ENCODE measurements at places on chromosomes 4 and X.
A peak's percentile ranks its signal among the peaks of the same experiment; 100 is the strongest.

- no peak for DNase-seq
These were observed 4.3 kb upstream of the SLC4A4 start for GRCh38 chr4:71334465-71334882.

- no peak for DNase-seq
These were observed 8.8 kb upstream of the DGAT2L6 start for GRCh38 chrX:70168238-70169188.

DNA sequence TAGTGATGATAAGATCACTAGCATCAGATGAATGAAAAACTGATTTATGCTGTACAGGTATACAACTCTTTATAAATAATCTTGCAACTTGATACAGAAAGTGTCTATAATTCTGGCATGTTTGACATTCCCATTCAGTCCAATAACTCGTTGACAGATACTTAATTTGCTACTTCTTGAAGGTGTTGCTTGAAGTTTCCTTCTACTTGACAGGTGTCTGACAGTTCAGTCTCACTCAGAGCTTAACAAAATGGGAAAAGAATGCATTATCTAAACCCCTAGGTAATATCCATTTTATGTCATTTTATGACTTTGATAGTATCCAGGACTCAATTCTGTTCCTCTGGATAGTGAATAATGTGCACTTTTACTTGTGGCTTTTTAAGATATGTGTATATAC, 508.9 kb downstream of the GRID2 start:
- DNase-seq = no peak

DNA sequence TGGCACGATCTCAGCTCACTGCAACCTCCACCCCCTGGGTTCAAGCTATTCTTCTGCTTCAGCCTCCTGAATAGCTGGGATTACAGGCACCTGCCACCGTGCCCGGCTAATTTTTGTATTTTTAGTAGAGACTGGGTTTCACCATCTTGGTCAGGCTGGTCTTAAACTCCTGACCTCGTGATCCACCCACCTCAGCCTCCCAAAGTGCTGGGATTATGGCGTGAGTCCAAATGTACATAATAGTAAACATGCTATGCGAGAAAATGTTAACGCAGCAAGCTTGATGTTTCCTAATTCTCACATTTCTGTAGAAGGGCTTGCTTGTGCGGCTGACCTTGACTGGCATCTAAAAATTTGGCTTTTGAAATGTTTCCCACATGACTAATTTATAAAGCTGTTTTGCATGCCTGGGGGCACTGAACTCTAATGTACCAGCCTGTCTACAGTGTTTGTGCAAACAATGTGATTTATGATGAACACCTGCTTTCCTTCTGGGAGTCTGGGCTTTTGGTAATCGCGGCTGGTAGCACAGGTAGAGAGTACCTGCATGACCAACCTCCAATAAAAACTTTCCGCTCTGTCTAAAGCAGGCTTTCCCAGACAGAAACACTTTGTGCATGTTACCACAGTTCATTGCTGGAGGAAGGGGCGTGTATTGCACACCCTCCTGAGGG, 216.8 kb downstream of the IL15 start:
- DNase-seq = no peak

- DNase-seq = no peak
These were observed 182.1 kb downstream of the SH3KBP1 start for GRCh38 chrX:19705196-19705769.

DNA sequence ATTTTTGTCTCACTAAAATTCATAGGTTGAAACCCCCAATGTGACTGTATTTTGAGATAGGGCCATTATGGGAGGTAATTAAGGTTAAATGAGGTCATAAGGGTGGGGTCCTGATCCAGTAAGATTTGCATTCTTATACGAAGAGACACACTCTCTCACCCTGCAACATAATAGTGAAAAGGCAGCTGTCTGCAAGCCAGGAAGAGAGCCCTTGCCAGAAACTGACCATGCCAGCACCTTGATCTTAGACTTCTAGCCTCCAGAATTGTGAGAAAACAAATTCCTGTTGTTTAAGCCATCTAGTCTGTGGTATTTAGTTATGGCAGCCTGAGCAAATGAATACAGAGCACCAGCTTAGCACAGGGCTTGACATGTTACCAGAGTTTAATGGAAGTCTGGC, 17.5 kb upstream of the IGSF1 start:
- no peak for DNase-seq

DNA sequence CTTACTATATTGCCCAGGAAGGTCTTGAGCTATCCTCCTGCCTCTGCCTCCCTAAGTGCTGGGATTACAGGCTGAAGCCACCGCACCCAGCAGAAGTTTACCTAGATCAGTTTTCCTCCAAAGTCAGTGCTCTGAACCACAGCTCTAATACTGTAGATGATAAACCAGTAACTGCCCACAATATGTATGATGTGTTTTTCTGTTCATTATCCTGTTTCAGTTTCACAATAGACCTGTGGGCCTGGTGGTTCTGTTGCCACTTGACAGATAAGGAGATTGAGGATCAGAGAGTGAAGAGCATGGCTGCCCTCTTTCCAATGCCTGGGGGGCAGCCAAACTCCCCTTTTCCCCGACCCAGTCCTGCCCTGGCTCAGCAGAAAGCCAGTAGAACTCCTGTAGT, 87.0 kb downstream of the EFNB1 start:
- no peak for DNase-seq

- DNase-seq = peak; percentile 74
These were observed 158.6 kb downstream of the TET2 start for GRCh38 chr4:105305019-105305836.

GRCh38 chr4:171340258-171340657, 472.9 kb upstream of the GALNTL6 start:
- DNase-seq = no peak

GRCh38 chrX:118183606-118184005, 67.0 kb upstream of the KLHL13 start:
- peak; percentile 7 for DNase-seq

GRCh38 chr4:6944301-6945051, 34.9 kb downstream of the TBC1D14 start:
- DNase-seq = no peak

GRCh38 chr4:40363382-40363920, 28.3 kb downstream of the CHRNA9 start:
- no peak for DNase-seq

DNA sequence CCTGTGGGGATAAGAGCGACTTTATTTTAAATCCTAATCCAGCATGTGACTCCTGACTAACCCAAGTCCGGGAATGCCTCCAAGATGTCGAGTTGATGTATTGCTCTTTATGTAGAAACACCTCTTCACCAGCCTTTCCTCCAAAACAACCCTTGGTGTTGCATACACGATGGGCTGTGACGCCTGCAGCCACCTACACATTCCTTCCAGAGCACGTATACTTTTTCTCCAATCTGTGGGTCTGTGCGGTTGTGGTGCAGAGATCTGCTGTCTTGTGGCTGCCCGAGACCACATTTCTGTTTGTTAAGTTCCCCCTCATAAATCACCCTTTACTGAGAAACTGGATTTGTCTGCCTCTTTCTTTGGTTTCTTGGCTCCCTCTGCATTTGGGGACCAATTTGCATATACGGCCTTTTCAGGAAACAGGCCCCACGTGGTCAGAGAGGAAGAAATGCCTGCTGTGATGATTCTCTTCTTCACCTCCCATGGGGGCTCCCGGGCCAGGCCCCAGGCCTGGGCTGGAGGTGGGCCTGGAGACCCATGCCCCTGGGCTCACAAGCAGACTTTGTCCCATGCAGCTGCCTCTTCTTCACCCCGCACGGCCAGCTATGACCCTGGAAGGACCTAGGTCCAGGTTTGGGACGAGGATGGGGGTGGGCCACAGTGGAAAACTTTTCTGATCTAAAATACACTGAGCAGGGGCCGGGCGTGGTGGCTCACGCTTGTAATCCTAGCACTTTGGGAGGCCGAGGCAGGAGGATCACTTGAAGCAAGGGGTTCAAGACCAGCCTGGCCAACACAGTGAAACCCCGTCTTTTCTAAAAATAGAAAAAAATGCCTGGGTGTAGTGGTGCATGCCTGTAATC, 21.4 kb upstream of the AFAP1 start:
- DNase-seq = peak; percentile 34

- no peak for DNase-seq
These were observed 104.0 kb upstream of the MBNL3 start for GRCh38 chrX:132592880-132593279.

DNA sequence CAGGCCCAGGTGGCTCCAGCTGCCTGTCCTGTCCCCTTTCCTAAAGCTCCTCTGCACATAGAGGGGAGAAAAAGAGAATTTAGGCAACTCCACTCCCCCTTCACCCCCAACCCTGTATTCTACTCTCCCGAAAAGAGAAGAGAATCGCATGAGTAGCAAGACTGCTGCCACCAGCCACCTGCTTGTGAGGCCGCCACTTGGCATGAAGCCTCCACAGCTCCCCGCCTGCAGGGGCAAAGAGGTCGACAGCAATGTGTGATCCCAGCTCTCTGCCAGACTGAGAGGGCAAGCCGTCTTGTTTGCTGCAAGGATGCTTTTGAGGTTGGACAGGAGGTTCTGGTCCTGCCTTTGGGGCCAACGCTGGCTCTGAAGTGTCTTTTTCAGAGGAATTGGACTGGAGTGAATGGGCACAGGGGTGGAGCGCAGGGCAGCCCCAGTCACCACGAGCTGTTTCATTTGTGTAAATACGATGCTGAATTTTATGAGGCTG, 77.1 kb downstream of the STARD8 start:
- DNase-seq = no peak

GRCh38 chr4:6898763-6899162, 10.9 kb upstream of the TBC1D14 start:
- DNase-seq = no peak

- no peak for DNase-seq
These were observed 27.8 kb downstream of the RP2 start for GRCh38 chrX:46864606-46865005.

GRCh38 chrX:74349387-74349786, 45.4 kb downstream of the ZCCHC13 start:
- no peak for DNase-seq

- DNase-seq = no peak
These were observed 3.9 kb upstream of the TTC29 start for GRCh38 chr4:146949559-146949958.

DNA sequence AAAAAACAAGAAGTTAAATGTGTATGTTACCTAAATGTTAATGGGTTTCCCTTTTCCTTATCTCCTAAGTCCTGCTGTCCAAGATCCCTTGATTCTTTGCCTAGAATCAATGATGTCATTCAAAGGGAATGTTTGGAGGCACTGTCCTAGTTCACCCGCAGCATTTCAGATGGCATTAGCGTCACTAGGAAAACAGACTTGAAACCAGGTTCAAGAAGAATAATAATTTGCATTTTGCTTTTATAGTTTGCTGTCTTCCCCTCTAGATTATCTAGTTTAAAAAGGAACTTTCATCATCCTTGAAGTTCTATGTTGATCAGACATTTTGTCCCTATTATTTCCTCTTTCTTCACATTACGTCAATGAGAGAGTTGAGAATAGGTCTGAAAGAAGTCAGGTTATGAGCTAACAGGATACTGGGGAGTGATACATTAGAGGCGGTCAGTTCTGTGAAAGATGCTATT, 234.1 kb upstream of the PGRMC2 start:
- peak; percentile 4 for DNase-seq
